ENCODE measurements at places on chromosomes 7 and 10. TPM values are rescaled to one million over a fixed set of nuclear protein-coding genes. Genes with fewer than 3 reads are reported as not detected.

DNA sequence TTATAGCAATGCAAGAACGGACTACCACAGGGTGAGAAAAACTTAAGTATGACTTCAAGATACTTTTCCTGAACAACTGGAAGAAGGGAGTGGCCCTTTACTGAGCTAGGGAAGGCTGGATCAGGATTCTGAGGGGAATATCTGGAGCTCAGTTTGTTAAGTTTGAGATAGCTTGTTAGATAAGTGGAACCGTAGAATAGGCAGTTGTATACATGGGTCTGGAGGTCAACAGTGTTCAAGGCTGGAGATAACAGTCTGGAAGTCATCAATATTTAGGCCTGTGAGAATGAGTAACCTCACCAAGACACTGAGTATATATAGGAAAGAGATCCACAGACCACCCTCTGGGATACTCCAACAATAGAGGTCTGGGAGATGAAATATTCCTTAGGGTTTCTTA, 7.2 kb downstream of the PLEKHA1 start:
- no peak for DNase-seq

DCLRE1C gene
- total RNA-seq, result 21.0 TPM

DNA sequence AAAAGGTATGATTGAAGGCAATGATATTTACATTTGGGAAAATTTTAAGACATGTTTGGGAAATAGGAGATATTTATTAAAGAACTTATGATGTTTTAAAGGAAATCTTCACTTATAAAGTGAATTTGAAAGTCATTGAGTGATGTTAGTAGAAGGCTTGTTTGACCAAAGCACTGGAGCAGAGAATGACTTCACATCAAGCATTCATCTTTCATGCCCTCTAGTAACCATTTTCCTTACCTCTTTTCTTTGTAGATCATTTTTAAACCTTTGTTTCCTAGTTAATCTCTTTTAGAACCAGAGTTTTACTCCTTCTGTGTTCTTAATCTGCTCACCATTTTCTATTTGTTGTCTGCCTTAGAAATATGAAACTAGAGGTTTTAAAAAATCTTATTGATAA, 111.3 kb upstream of the FOXP2 start:
- DNase-seq, result no peak

IGFBP3 gene
- total RNA-seq, result 0.72 TPM

- DNase-seq, result no peak
Measured at GRCh38 chr10:106083572-106083971, 1080.9 kb downstream of the SORCS1 start.

DNA sequence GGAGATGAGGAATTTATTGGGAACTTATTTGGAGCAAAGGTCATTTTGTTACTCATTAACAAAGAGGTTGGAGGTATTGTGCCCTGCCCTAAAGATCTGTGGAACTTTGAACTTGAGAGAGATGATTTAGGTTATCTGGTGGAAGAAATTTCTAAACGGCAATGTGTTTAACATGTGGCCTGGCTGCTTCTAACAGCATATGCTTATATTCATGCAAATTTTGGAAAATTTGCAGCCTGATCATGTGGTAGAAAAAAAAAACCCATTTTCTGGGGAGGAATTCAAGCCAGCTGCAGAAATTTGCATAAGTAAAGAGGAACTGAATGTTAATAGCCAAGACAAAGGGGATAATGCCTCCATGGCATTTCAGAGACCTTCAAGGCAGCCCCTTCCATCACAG, 10.7 kb upstream of the PANK1 start:
- peak; percentile 25 for DNase-seq

DNA sequence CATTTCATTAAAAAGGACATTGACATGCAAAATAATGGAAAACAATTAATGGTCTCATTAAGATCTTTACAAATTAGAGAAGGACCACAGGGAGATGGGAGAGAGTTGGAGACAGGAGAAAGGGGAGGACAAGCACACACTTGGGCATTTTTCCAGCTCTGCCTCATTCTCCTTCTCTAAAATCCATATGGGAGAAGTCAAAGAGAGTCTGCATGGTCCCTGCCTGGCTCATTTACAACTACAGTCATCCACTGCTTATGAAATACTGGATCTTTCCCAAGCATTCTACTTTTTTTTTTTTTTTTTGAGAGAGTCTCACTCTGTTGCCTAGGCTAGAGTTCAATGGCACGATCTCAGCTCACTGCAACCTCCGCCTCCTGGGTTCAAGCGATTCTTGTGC, 518.9 kb upstream of the CELF2 start:
- DNase-seq, result no peak

DNA sequence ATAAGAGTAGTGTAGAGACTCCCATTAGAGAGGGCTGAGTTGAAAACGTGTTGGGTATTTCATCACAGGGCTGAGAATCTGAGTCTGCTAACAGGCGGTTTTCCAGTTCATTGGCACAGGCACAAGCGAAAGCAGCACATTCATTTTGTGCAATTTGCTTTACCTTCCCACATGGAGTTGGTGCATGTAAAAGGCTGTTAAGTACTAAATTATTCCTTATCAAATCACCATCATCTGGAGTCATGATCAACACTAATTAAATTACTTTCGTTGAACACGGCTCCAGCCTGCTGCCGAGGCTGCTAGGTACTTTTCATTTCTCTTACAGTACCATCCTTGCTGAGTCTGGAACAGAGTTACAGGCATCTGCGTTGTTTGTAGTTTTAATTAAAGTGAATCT, 43.8 kb downstream of the ETV1 start:
- no peak for DNase-seq

DNA sequence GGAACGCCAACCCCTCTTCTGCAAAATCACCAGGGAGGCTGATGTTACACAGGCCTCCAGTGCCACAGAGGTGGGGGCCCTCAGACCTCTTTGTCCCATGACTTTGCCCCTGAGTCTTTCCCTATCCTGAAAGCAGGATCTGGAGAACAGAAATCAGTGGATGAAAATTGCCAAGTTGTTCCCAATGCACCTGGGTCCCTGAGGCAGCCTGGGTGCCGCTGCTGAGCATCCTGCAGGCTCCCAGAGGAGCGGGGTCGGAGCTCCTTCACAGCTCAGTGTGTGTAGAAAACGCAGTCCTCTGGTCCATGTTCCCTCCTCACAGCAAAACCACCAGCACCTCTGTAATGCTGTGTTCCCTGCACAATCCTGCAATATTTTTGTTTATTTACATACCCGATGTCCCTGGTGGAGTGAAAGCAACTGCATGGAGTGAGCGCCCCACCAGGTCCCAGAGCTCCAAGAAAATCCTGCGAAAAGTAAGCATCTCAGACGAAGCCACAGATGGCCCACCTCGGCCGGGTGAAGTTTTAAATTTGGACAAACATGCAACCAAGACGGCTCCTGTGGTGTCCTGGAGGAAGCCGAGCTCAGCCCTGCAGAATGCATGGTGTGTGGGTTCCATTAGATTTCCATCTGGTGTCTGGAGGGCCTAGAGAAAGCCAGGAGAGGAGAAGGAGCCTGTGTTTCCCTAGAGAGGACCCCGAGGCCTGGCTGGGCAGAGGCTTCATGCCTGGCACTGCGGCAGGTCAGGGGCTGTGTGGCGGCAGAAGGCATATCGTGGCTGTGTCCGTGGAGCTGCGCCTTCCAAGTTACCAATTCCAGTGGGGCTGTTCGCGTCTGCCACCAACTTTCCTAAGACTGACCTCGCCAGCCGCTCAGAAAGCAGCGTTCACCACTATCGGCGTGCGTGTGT, 235.2 kb downstream of the WDR37 start:
- no peak for DNase-seq

- DNase-seq, result no peak
Measured at GRCh38 chr10:51773681-51774080, 74.3 kb upstream of the CSTF2T start.

- no peak for DNase-seq
Measured at GRCh38 chr7:148712678-148713329, 14.1 kb downstream of the CUL1 start.

DNA sequence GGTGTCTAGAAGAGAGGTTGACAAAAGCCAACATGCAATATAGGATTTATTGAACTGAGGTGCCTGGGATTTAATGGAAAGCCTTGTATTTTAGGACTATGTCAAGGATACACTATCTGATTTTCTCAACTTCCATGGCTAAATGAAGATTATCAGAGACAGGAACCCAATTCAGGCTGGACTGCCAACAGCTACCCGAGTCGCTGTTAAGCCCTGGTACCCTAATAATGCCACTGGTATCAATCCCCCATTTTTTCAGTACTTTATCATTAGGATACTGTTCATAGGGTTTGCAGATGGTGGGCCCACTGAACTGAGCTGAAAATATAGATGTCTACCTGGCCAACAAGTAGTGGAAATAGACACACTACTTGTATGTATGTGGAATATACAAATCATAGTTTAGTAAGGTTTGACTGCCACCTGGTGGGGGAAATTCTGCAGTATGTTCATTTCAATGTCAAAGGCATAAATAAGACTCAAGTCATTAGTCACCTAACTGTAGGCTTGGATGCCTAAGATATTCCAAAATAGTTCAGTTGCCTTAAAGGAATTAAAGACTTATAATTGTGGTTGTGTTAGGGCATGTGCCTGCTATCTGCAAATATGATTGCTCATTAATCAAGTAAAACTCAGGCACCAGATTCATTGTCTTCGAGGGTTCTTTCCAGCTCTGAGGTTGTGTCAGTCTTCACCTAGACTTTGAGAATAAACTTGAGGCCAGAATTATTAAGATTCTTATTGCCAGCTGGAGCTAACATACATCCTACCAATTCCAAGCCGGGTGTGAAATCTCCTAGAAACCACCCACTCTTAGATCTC, 34.1 kb upstream of the NOBOX start:
- peak; percentile 84 for DNase-seq

- no peak for DNase-seq
Measured at GRCh38 chr10:100688201-100688600, 57.2 kb upstream of the PAX2 start.

- no peak for DNase-seq
Measured at GRCh38 chr10:131261890-131262475, 49.5 kb downstream of the TCERG1L start.

DNA sequence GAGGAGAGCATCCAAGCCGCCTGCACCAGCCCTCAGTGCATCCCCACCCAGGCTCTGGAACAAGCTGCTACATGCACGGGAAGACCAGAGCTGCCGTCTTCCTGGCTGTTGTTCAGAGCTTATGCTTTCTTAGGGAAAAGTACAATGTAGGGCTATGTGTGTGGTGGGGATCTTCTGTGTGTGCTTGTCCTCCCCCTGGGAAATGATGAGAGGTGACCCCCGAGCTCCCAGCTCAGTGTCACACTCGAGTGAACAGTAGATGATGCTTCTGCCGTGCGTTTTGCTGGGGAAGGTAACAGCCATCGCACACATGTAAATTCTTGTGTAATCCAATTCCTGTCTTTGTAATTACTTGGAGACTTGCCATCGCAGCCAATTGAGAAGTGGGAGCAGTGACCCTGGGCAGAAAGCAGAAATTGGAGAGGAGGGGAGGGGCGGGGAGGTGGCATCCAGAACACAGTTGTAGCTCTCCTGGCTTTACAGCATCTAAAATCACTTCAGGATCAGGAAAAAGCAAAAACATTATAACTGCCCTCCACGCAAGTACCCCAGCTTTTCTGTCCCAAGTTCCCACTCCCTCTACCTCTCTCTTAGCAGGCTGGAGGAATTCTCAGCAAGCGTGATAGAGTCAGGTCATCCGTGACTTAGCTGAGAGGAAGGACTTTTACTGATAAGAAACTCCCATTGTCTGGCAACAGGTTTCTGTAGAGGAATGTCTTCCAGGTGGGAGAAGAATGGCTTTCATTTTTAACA, 149.6 kb downstream of the TCF7L2 start:
- DNase-seq, result no peak

GRCh38 chr7:80284855-80285254, 150.2 kb downstream of the GNAI1 start:
- no peak for DNase-seq

- no peak for DNase-seq
Measured at GRCh38 chr10:22580711-22581110, 133.7 kb downstream of the PIP4K2A start.

DNA sequence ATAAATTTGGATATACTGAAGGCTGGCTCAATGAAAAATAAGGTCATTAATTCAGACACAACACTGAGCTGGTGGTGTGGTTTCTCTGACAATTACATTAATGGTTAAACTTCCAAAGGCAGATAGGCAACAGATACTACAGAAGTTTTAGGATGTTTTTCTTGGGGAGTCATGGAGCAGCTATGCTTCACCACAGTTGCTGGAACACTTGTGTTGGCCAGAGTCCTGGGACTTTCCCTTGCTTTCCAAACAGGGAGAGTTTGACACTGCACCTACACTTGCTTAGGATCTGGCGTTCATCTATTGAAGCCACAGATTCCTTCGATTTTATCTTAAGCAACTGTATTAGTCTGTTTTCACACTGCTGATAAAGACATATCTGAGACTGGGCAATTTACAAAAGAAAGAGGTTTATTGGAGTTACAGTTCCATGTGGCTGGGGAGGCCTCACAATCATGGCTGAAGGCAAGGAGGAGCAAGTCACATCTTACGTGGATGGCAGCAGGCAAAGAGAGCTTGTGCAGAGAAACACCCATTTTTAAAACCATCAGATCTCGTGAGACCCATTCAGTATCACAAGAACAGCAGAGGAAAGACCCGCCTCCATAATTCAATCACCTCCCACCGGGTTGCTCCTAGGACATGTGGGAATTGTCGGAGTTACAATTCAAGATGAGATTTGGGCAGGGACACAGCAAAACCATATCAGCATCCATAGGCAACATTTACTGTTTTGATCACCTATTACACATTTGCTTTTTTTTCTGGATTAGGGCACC, 27.8 kb upstream of the TMEM178B start:
- DNase-seq, result no peak

MSS51 gene
- total RNA-seq, result 2.5 TPM

STAMBPL1 gene
- 43.5 TPM for total RNA-seq

GRCh38 chr10:129694184-129694583, 227.1 kb downstream of the MGMT start:
- DNase-seq, result no peak

FMC1 gene
- 7.5 TPM for total RNA-seq

DNA sequence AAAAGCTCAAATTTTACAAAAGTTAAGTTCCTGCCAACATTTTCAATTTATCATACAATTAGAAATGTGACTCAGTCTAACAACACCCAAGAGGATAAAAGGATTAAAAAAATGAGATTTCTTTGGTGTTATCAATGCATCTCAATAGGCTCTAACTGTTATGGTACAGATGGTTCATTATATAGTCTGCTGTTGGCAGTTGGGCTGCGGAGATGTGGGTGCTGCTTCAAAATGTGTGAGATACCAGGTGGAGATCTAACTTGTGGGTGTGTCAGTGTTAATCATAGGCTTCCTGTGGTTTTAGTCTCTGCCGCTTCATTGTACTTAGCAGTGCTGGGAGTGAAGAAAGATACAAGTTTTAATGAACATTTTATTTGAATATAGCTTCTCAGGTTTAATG, 231.2 kb downstream of the EXOC4 start:
- peak; percentile 74 for DNase-seq

- DNase-seq, result peak; percentile 89
Measured at GRCh38 chr10:12042409-12042796, 206 bp downstream of the UPF2 start.

GRCh38 chr10:59718257-59718656, 8.6 kb upstream of the SLC16A9 start:
- DNase-seq, result no peak

DNA sequence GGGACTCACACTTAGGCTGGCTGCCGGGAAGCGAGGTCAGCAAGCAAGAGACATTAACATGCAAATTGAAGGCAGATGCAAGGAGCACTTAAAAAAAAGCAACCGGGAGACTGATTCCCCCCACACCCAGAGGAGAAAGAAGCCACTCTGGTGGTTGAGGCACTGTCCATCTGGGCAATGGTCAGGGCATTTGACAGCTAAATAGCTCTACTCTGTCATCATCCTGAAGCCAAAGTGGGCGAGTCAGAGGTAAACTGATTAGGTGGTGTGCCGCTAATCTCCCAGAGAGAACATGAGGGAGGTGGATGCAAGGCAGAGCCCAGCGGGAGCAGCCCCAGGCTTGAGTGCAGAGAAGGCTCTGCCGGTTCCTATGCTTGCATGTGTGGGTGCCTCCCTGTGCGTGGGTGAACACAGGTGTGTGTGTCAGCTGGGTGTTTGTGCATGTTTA, 100.6 kb downstream of the PLXNA4 start:
- DNase-seq, result no peak

Measured in activated CD4-positive, alpha-beta T cell treated with anti-CD3 and anti-CD28 coated beads, Interleukin-2, amount 10 ng/mL, durations not matched to agents 24 days and 14 days (primary cell).